ENCODE measurements at places on chromosomes 11 and 22. TPM values are rescaled to one million over a fixed set of nuclear protein-coding genes. Genes with fewer than 3 reads are reported as not detected.

BIRC3 gene
- 0.78 TPM for polyA plus RNA-seq

GLYATL2 gene
- polyA plus RNA-seq, result 1.5 TPM

TCN2 gene
- polyA plus RNA-seq, result 54.6 TPM

KCNE3 gene
- polyA plus RNA-seq, result 26.9 TPM

TEF gene
- polyA plus RNA-seq, result 19.4 TPM

UBQLN3 gene
- polyA plus RNA-seq, result not detected

MYBPC3 gene
- polyA plus RNA-seq, result 0.05 TPM

ZPR1 gene
- 57.1 TPM for polyA plus RNA-seq

DCDC1 gene
- 6.6 TPM for polyA plus RNA-seq

DNA sequence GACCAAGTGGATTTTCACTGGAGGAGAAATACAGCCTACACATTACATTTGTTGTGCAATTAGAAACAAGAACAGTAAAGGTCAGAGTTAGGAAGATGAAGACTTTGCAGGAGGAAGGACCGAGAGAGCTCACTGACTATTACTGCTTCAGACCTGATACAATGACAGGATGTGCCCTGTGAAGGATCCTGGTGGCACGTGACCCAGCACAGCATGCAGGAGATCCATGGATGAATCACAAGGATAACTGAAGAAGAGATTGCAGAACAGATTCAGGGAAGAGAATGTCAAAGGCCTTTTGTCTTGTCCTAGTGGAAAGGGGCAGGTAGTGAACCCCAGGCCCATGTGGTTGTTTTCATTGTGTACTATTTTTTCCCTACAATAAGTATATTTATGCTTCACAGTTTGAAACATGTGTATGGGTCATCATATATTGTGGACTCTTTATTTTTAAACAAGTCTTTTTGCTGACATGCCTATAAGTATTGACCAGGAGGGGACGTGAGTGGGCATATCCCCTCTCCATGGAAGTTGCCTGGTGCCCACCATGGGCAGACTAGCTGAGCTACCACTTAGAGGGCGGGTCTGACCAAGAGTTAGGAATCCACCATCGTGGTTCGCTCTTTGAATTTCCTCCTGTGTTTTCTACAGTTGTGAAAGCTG is 44.3 kb downstream of the RASSF10 start:
- no peak for DNase-seq

GRCh38 chr22:35842954-35843353 is 125.3 kb downstream of the APOL5 start:
- no peak for DNase-seq

GRCh38 chr22:42711895-42712837 is 8.5 kb downstream of the A4GALT start:
- DNase-seq, result no peak

DNA sequence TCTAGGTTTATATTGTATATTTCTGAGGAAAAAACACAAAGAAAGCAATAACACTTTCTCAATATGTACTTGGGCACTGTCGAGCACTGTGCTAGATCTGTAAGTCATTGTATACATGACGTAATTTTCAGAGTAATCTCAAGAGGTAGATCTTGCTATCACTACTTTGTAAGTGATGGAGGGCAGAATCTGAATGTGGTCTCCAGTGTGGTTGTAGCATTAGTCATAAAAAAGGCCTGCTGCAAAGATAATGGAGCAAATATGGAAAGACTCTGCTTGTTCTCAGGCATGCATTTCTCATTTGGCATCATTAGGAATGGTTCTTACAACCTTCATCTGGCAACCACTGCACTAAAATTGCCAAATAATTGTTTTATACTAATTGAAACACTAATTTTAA is 419.8 kb upstream of the CCDC179 start:
- no peak for DNase-seq

DNA sequence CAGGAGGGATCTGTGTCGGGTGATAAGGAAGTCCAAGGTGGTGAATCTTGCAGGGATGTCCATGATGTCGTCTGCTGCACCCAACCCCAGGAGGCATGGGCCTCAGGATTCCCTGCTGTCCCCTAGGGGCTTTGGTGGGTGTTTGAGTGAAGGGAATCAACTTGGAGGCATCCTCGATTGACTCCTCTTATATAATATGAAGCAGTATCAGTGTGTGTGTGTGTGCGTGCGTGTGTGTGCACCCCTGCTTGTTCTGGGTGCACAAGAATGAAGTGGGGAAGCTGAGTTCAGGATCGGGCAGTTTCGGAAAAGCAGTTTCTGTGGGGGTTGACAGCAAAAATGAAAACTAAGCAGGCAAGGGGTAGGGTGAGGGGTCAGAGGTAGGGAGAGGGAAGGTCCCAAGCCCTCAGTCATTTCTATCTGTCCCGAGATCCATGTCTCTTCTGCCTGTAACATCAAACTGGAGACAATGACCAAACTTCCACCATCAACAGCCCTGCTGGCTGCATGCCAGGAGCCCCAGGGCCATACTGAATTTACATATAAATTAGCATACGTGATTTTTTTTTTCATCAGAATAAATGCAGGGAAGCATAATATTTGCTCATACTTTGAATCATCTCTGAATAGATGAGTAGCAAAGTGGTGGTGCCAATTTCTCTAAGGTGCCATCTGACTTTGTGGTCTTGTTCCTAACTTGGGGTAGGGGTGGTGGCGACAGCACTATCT is 2.0 kb downstream of the NTM start:
- DNase-seq, result no peak

DNA sequence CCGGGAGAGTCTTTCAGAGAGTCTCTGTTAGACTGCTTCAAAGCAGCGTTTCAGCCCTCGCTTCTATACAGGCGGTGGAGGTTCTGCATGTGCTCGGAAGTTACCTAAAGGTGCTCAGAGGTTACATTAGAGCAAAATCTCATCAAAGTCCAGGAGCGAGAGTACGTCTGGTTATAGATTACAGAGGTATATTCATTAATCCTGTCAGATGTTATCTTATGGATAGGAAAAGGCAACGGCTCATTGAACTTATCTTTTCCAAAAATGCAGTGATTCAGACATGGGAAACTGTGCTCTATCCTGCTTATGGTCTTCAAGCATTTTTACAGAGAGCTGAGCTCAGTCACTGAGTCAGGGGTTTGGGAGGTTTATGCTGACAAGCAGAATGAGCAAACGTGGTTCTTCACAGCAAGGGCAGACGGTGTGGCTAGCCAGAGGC is 9.1 kb upstream of the ZBED5 start:
- DNase-seq, result no peak

GRCh38 chr22:30235687-30236170 is 10.8 kb downstream of the LIF start:
- no peak for DNase-seq

- DNase-seq, result no peak
Observed at GRCh38 chr11:32358729-32359128, 76.6 kb downstream of the WT1 start.

DNA sequence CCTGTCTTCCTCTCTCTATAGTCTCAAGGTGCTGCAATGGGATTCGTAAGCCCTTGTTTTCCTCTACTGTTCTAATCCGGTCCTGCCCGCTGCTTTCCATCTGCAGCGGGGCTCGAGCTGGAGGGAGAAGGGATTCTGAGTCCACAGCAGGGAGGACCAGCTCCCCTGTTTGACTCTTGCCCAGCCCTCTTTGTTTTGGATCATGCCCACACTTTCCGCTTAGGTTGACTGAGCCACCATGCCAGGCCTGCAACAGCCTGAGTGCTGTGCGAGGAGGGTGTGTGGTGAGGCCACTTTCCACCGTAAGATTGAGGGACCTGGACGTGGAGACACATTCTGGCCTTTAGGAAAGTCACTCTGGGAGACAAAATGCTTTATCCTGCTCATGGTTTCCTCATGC is 58.3 kb downstream of the CEP164 start:
- no peak for DNase-seq

DNA sequence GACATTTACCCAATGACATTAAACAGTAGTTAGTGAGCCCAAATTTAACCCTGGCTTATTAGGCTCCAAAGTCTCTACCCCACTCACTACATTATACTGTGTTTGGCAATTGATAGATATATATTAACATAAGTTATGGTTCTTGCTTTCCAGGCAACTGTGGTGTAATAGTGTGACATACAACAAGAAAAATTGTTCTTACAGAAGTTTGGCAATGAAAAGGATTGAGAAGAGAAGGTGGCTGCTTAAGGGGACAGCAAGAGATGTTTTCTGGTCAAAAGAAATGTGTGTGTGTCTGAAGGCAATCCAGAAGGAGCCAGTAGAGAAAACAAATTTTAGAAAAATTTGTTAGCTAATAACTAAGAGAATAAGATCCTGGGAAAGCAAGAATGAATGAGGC is 132.4 kb downstream of the SWAP70 start:
- no peak for DNase-seq

GRCh38 chr11:118735203-118735602 is 55.8 kb upstream of the TREH start:
- DNase-seq, result no peak
